ENCODE measurements at places on chromosomes 2 and 18.
A peak's percentile ranks its signal among the peaks of the same experiment; 100 is the strongest.

GRCh38 chr2:51633073-51633472 is 601.1 kb upstream of the NRXN1 start:
- DNase-seq = no peak

GRCh38 chr2:137826373-137827372 is 137.6 kb upstream of the HNMT start:
- no peak for DNase-seq

- no peak for DNase-seq
Observed at GRCh38 chr2:25251071-25251421, 82.7 kb upstream of the POMC start.

GRCh38 chr2:197986977-197987376 is 182.6 kb downstream of the PLCL1 start:
- no peak for DNase-seq

DNA sequence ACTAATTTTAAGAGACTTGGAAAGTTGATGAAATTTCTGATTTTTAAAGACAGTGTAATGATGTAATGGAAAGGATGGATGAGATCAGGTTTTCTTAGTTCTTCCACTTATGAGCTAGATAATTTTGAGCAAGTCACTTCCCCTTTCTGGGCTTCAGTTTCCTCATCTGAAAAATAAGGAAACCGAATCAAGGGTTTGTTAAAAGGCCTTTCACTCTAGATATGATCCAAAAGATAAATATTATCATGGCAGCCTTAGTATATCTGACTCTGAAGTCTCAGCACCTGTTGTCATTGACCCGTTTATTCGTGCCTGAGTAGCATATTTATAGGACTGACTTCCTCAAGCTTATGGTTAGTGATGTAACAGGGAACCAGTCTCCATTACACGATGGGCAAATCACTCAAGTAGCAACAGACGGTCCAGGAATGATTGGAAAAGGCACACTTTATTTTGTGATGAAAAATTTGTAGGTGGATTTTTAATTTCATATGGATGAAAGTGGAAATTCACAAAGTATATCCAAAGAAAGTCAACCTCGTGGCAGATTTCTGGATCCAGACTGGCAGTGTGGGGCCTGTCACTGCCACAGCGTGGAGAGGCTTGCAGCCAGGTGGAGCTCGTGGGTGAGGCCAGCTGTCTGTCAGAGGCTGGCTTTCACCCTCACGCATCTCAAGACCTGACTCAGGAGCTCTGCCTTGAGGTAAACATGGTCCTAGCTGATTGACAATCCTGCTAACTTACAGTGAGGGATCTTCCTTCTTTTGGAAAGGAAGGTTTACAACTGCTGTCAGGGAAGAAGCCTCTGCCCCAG is 137.9 kb upstream of the CXCR4 start:
- DNase-seq = peak; percentile 14

DNA sequence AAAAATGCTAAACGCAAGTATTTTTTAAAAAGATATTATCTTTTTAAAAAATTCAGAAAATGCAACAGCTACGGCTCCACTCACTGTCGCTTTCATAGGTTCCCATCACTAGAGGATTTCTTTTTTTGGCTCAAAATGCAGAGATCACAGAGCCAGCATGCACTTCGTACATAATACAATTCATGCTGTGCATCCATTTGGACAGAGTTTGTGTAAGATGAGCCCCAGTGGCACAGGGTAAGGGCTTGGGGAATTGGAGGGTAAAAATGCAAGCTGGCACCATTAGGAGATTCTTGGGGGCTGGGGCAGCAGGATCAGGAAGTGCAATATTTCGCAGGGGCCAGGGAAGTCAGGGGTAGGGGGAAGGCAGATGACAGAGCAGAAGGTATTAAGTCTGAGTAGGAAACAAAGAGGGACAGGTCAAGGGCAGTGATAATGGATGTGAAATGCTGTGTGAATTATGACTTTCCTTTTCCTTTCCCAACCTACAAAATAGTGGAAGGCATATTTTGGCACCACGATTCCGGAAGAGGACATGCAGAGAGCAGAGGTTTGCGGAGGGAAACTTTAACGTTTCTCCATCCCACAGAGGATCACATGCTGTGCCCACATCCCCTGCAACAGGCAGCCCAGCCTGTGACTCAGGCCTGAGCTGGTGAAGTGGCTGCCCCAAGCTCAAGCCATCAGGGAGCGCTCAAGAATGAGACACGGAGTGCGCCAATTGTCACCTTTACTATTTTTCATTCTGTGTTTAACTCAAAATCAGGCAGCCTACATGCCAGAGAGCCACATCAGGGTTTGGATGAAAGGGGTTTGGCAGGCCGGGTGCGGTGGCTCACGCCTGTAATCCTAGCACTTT is 4.7 kb downstream of the CAPG start:
- DNase-seq = peak; percentile 47

- no peak for DNase-seq
Observed at GRCh38 chr18:63514888-63515678, 27.1 kb upstream of the SERPINB12 start.

Measured in stimulated activated CD4-positive, alpha-beta T cell treated with anti-CD3 and anti-CD28 coated beads, Interleukin-2, amount 100 ng/mL, for 4 hours (primary cell).